ENCODE measurements at places on chromosomes 3 and 15.

GRCh38 chr3:22922317-22922716 is 280.8 kb upstream of the UBE2E2 start:
- no peak for DNase-seq

GRCh38 chr15:29631076-29632070 is 190.9 kb downstream of the TJP1 start:
- no peak for DNase-seq

GRCh38 chr3:26368312-26368711 is 254.3 kb upstream of the LRRC3B start:
- DNase-seq: no peak

GRCh38 chr3:8579096-8579495 is 65.5 kb downstream of the SSUH2 start:
- no peak for DNase-seq

DNA sequence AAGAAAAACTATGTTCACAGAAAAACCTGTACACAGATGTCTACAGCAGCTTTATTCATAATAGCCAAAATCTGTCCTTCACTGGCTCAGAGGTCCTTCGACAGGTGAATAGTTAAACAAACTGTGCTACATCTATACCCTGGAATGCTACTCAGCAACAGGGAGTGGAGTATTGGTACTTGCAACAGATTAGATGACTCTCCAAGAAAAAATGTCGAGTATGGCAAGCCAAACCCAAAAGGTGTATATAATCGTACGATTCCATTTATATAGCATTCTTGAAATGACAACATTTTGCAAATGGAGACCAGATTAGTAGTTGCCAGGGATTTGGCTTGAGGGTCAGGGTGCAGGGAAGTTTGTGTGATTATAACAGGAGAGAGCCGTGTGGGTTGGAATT is 22.4 kb upstream of the RGMA start:
- DNase-seq: no peak

Measured in endothelial cell (in vitro differentiated cells).